ENCODE measurements at places on chromosomes 2 and 18.

DNA sequence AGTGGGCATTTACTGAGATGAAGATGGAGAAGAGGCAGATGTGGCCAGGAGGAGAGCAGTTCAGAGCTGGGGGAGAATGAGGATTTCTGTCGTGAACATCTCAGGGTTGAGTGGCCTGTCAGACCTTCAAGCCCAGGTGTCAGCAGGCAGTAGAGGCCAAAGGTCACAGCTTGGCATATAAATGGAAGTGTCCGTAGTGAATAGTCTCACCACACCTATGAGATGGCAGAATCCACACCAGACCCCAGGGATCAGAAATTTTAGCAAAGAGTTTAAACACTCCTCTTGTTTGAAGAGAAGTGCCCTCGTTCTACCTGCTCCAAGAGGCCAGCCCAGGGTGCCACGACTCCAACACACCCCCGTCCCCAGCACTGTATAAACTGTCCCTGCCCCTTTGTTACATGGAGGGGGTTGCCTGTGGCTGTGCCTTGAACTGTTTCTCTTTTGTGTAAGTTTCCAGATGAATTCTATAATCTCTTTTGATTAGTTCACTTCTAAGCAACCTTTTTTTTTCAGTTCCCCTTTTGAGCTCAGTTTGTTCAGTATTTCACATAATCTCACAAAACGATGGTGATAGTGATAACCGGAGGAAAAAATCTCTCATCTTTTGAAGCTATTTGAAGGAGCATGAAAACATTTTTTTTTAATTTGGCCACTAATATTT, 69.0 kb upstream of the TTC39C start:
- no peak for DNase-seq

GRCh38 chr2:84236288-84236687, 222.8 kb downstream of the SUCLG1 start:
- DNase-seq: no peak

GRCh38 chr2:112924360-112924759, 13.4 kb downstream of the IL37 start:
- DNase-seq: no peak

DNA sequence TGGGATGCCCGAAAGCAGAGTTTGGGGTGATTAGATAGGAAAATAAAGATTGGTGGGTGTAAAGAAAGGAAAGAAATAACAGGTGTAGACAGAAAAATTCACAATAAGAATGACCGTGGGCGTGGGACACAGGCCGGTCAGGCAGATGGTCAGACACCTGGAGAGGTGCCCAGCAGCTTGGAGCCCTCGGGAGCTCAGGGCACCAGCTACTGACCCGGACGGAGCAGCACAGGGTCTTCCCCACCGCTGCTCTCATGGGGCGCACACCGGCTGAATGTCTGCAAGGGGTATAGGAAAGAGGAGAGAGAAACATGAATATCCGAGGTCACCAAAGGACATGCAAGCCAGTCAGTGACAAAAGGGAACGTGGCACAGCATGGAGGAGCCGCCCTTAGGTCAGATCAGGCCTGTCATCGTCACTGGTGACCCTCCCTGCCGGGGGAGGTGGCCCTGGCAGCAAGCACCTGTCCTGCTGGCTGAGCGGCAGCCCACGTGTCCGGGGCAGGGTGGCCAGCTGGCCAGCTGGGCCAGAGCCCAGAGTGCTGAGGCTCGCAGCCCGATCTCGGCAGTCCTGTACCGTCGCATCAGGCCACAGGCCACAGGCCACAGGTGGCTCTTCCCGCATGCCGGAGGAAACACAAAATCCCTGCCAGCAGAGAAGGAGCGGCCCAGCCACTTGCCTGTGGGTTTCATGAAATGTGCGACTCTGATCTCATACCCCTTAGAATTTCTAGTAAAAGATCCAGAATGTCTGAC, 112.0 kb upstream of the NDUFV2 start:
- peak; percentile 30 for DNase-seq

GRCh38 chr2:108315444-108315934, 26.8 kb downstream of the SULT1C2 start:
- DNase-seq: peak; percentile 5

DNA sequence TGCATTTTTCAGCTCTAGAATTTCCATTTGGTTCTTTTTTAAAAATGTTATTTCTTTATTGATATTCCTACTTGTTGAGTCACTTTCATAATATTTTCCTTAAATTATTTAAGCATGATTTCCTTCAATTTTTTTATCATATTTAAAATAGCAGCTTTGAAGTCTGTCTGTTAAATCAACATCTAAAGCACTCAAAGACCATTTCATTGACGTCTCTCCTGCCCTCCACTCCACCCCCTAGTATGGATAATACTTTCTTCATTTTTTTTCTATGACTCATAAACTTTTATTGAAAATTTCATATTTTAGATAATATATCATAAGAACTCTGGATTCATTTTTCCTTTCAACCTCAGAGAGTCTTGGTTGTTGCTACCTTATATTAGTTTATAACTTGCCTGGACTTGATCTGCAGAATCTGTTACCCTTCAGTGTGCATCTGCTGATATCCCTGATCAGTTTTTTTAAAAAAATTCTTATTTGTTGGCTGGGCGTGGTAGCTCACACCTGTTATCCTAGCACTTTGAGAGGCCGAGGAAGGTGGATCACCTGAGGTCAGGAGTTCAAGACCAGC, 59.0 kb upstream of the ZNF396 start:
- no peak for DNase-seq

Measured in tongue (tissue), 3 donors.